A549 (cell line): ENCODE measurements at places on chromosomes 1 and 21.

GRCh38 chr1:109650609-109651008 is 5.3 kb upstream of the GSTM4 start:
- no peak for DNase-seq

DNA sequence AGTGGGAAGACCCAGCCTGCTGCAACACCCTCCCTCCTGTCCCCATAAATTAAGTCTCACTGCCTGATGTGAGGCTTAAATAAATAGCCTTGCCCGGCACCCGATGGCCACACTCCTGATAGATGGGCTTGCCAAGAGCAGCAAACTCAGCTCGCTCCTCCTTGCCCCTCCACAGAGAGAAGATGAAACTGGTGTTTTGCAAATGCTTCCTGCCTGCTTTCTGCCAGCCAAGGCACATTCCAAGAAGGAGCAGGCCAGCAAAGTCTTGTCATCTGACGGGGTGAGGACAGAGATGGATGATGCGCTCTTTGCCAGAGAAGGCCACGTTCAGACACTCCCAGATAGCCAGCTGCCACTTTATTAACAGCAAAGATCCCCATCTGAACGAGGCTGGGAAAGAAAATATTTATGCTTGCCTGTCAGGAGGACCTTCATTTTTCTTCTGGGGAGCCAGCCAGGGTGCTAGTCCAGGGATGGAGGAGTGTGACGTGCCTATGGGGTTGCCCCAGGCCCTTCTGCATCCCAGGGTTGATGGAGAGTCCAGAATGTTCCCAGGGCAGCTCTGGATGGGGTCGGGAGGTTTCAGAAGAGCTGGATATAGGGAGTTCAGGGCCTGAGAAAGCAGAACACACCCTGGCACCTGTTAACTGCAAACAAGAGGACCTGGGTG is 265.4 kb downstream of the FOXD2 start:
- no peak for DNase-seq

GRCh38 chr1:220957233-220957605 is 78.0 kb downstream of the HLX start:
- peak; percentile 55 for DNase-seq

GRCh38 chr1:33018112-33018511 is 18.6 kb downstream of the AK2 start:
- DNase-seq: no peak

DNA sequence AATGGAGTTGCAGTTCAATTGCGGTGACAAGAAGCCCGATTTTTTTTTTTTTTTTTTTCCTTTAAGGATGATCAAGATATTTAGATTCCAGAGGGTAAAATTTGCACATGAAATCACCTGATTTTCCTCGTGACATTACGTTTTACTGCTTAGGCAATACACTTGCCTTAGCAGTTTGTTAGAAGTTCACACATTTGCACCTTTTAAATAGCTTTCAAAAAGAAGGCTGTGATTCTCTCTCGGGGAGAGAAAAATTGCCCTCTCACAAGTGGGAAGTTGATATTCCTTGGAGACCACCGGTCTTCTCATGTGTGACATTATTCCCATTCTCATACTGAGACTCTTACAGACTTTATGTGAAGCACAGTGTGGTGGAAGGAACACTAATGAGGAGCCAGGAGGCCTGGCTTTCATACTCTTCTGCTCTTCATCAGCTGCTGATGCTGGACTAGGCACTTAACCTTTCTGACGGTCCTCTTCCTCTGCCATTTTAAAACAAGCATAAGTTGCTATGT is 69.8 kb upstream of the HSPA13 start:
- DNase-seq: no peak

DNA sequence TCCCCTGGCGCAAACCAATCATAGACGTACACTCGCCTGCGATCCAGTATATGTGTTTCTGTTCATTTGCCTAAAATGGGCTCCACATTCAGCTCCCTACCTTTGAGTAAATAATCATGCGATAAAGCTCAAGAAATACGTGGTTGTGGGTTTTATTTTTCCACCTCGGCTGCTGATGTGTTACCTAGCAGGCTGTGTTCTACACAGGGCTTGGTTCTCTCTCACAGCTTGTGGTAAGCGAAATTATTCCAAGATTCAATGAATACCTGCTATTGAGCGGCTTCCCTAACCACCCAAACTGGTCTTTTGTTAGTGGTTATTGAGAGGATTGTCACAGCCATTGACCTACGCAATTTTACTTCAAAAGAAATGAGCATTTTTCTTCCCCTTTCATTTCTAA is 180.2 kb downstream of the PBX1 start:
- no peak for DNase-seq

- DNase-seq: no peak
Observed at GRCh38 chr1:80251591-80251990, 1245.1 kb upstream of the ADGRL4 start.

GRCh38 chr21:32197896-32198295 is 81.0 kb downstream of the MIS18A start:
- no peak for DNase-seq

DNA sequence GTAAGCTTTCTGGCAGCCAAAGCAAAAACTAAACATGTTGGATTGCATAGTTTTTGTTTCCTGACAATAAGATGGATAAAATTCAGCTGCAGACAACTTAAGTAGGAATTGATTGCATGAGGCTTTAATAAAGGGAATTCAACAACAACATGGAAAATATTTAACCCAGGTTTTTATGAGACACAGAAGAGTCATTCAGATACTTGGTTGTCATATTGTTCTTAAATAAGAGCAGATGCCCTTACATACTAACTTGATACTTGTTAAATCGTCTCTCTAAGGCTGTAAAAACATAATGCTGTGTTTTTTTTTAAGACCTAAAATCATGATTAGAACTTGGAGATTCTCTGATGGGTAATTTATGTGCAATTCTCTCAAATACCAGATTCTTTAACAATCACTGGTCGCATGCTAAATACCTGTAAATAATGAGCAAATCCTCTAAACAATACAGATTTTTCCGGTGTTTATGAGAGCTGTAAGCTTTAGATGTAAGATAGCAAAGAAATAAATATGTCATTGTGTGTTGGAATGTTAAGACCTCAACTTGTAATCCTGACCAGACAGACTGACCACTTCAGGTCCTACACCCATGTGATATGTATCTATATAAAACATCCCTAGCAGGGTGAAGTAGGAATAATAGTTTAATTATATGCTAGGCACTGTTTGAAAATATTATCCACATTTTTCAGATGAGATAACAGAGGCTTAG is 37.8 kb upstream of the CD34 start:
- no peak for DNase-seq

DNA sequence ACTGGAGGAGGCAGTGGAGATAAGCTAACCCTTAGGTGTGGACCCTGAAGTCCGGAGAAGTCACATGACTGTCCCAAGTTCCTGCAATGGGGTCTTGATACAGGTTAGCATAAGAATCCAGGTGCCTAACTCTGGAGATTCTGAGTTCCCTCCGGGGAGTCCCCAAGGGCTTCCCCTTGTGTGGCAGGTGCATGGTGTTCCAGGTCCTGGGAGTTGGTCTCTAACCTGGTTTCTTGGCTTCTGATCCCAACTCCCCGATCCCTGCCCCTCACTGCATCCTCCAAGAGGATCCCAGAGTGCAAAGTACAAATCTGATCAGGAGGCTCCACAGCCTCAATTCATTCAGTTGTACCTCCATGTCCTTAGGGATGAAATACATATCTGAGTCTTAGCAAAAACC is 9.3 kb upstream of the C8A start:
- DNase-seq: no peak

- DNase-seq: peak; percentile 55
Observed at GRCh38 chr1:52662645-52663313, 29.8 kb downstream of the SHISAL2A start.
